ENCODE measurements at places on chromosomes 2 and 18.

DNA sequence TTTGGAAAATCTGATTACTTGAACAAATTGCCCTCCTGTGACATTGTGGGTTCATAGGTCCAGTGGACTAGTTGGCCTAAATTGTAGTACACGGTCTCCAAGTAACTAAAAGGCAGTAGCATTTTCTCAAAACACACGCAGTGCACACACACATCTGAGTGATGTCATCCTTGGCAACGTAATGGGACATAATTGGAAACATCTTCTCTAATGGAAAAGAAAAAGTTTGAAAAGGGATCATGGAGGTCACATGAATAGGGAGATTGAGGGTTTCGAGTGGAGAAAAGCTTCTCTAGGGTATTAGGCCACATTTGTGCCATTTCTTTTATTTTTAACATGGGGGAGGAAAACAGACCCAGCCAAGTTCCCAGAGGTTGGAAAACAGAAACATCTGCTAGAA, 93.3 kb downstream of the MAP4K4 start:
- DNase-seq: no peak

DNA sequence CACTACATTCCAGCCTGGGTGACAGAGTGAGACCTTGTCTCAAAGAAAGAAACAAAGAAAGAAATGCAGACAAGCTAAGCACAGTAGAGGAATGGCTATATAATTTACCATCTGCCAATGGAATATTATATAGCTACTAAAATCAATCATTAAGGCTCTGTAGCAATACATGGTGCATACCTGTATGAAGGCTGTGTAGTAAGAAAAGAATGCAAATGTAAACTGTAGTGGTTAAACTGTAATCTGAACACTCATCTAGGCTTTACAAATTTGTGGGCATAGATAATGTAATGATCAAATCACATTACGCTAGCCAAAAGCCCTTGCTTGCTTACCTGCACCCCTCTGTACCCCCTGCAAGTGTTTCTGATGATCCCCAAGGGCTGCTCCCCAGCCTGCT, 230.9 kb downstream of the LTBP1 start:
- no peak for DNase-seq

- no peak for DNase-seq
Measured at GRCh38 chr2:208252716-208253492, 2.0 kb downstream of the IDH1 start.

DNA sequence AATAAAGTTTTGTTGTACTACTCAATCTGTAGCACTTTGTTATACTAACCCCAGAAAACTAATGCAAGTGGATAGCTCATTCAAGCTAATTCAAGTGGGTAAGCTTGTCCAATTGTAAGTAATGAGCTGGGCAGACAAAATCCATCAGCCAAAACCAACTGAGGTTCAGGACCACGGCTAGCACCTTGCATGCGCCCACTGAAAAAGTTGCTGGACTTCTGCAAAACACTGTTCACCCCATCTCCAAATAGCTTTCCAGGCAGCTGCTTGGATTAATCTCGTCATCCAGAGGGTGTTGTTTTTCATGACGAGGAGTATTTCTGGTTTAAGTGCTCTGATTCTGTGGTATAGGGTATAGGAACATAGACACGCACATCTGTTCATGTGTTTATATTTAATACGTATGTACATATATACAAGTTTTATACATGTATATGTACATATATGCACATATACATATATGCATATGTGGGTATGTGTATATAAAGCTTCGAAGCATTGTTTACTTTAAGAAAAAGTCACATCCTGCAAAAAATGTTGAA, 307.5 kb downstream of the GALR1 start:
- no peak for DNase-seq

DNA sequence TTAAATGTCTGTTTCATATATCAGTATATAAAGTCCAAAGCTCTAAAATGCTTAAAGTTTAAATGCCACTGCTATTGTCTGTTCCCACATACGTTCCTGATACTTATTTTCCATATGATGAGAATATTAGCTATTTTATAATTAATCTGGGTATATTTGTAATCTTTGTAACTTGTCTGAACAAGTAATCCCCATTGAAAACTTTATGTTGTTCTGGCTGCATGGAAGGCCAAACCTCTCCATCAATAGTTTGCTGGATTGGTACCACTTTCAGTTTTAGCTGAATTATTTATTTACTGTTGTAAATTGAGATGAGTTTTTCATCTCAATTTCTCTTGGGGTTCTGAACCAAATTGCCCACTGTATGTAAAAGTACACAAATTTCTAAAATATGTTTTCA, 1.5 kb downstream of the MBD5 start:
- no peak for DNase-seq

DNA sequence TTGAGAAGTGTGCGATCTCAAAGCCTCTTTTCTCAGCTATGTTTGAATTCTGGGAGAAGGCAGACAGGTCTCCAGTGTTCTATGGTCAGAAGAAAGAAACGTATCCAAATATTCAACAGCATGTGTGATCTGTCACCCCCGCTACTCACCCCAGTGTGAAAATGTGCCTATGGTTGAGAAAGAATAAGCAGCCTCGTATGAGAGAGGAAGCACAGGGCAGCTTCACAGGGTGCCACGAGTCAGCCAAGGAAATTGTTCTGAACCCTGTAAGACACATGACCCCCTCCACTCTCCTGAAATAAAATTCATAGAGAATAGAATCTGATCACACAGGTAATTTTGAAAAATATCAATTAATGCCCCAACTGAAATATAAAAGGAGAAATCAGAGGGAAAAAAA, 8.0 kb upstream of the SF3B1 start:
- DNase-seq: no peak

DNA sequence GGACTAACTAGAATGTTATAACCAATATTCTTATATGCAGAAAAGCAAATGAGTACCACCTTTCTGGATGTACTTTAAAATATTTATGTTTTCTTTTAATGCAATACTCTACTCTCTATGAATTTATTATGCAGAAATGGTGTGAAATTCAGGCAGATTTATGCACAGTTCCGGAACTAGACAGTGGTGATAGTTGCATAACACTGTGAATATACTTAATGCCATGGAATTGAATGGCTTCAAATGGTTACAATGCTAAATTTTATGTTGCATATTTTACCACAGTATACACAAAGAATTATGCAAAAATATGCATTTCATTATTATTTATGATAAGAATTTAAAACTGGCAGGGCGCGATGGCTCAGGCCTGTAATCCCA, 287.8 kb upstream of the FN1 start:
- no peak for DNase-seq

DNA sequence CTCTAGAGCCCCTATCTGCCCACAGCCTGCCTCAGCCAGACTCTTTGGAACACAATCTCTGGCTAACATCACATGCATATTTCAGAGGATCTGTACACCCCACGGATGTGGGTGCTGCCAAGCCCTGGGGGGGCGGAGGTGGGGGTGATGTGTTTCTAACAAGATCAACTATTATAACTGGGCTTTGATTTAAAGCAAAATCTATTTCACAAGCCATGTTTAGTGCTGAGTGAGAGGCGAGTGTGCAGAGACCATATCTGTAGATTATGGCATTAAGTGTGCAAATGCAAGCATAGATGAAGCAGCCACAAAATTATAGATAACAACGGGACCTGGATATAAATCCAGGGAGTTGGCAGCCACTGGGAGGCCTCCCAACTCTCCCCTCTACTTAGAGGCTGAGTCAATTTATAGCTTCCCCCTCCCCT, 135.8 kb upstream of the SMAD2 start:
- DNase-seq: no peak

DNA sequence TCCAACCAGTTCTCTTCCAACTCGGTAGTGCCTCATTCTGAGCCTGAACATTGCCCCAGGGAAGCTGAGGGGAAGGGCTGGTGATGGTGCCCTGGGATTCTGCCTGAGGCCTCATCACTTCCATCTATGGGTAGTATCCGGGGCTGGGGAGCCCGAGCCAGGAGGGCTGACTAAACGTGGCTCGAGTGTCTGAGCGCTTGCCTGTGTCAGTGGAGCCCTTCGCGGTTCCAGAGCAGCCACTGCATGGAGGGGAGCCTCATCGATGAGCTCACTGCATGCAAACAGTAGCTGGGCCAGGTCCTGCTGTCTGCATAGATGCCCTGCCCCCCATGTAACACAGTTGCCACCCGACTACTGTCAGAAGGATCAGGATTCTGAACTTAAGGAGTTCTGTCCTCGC, 129.3 kb downstream of the GLI2 start:
- no peak for DNase-seq

DNA sequence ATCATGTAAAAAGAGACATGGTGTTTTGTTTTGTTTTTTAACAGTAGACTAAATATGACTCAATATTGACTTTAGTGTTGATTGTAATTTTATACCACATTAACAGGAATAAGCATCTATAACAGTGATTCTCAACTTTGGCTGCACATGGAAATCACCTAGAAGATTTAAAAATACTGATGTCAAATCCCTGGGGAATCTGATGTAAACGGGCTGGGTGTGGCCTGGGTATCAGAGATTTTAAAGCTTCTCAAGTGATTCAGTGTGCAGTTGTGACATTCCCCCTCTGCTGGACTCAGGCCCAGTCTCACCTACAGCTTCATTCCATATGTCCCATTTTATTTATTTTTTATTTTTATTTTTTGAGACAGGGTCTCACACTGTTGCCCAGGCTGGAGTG, 82.8 kb upstream of the ATP8B1 start:
- DNase-seq: no peak

DNA sequence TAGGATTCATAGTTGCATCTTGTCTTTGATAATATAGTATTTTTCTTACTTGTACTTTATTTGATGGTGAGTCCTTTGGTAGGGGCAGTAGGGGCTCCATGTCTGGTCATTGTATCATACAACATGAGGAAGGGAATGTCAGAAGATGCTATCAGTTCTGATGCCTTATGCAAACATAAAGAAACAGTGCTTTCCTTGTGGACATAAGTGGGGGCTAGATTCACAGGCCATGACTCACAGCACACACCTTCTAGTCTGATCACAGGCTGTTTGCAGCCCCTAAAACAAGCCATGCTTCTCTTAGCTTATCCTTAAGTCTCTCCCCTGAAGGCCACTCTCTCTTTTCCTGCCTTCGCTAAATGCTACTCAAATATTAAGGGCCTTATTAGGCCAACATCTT, 10.7 kb upstream of the SLC14A1 start:
- DNase-seq: no peak

DNA sequence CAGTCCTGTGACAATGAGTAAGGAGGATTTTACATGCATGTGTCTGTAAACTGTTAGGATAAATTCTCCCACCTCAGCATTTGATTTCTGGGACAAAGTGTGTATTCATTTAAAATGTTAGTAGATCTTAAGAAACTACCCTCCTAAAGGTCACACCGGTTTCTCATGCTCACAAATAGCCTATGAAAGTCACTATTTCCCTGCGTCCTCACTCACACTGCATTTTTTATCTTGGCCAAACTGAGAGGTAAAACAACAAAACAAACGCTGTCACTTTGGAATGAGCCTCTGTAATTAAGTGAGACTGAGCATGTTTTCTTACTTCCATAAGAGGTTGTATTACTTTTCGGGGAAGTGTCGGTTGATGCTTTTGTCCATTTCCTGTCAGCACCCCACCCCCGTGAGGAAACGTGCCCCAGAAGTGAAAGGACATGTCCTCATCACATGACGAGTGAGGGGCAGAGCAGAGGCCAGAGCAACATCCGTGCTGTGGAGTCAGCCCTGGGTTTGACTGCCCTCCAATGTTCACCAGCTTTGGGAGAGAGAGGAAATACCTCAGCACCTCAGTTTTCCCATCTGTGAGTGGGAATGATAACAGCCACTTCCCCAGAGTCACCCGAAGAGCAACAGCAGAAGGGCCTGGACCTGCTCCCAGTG, 3.1 kb downstream of the GYPC start:
- DNase-seq: peak; percentile 23

- no peak for DNase-seq
Measured at GRCh38 chr2:60844105-60844504, 37.3 kb upstream of the REL start.

DNA sequence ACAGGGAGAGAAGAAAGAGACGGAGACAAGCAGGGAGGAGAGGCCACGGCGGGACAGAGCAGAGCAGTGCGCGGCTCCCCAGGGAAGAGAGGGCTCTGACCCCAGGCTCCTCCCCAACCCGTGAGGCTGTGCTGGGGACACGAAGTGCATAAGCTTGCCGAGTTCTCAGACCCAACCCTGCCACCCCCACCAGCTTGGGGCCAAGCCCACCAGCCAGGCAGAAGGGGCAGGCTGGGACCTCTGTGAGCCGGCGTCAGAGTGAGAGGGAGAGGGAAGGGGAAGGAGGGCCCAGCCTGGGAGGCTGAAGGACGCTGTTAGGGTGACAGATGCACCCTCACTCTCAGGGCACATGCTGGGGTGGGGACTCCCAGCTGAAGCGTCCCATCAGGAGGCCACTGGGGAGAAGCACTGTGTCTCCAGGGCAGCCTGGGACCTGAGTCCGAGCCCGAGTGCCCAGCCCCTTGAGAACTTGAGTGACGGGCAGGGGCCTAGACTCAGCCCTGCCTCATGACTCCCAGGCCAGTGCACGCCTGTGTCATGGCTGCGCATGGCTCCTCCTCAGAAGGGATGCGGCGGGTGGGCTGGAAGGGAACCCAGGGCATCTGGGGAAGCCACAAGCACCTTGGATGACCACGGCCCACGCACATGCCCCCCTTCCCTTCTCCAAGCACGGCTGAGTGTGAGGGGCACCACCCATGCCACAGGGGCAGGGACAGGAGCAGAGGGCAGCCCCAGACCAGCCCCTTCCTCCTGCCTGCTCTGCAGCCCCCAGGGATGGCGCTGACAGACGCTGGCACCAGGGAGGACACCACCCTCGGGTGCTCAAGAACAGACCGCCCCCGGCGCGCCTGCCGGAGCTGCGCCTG, 31.0 kb downstream of the MTERF4 start:
- DNase-seq: no peak

GRCh38 chr2:136131961-136132824, 14.2 kb upstream of the CXCR4 start:
- peak; percentile 83 for DNase-seq
